Body of pancreas (tissue), 4 donors: ENCODE measurements at places on chromosomes 7 and 10.

- no peak overlapping the region for H3K4me3 ChIP-seq
- no peaks in the 10 kb centered on the region for H3K27me3 ChIP-seq
- H3K36me3 ChIP-seq = no peaks in the 10 kb centered on the region
Observed at GRCh38 chr7:151684408-151685175, 164.9 kb upstream of the RHEB start.

- no peaks in the 10 kb centered on the region for H3K27me3 ChIP-seq
- no peak overlapping the region for H3K27ac ChIP-seq
- no peak for DNase-seq
- H3K4me1 ChIP-seq = no peaks in the 10 kb centered on the region
- H3K4me3 ChIP-seq = no peak overlapping the region
Observed at GRCh38 chr7:117859246-117859812, 13.9 kb downstream of the CTTNBP2 start.

DNA sequence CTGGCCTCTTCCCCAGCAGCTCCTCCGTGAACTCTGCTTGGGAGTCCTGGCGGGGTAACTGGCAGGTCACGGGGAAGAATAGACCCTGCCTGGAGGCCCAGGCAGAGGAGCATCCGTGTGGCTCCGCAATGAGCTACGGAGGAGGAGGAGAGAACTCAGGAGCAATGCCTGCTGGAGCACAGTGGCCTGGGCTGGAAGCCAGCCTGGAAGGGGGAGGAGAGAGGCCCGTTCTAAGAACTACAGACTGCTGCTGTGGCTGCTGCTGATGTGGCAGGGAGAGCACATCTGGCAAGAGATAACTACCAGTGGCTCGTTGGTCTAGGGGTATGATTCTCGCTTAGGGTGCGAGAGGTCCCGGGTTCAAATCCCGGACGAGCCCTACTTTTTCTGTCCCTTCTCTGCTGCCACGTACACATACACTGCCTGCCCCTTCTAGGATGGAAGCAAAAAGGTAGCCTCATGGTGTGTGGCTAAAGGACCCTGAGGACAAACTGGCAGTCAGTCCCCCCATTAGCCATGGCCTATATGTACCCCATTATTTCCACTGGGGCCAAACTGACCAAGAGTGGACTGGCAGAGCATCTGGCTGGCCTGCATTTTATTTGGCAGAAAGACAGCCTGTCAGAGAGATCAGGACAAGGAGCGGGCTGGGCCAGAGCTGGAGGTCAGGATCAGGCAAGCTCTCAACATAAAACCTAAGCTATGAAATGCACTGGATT, 7.7 kb upstream of the OPN1SW start:
- H3K27me3 ChIP-seq = no peaks in the 10 kb centered on the region
- no peaks in the 10 kb centered on the region for H3K36me3 ChIP-seq
- no peaks in the 10 kb centered on the region for H3K4me1 ChIP-seq
- peak; percentile 41 for DNase-seq
- H3K27ac ChIP-seq = no peak overlapping the region
- H3K4me3 ChIP-seq = no peak overlapping the region

GRCh38 chr10:116960066-116960776, 44.8 kb downstream of the SHTN1 start:
- H3K36me3 ChIP-seq = no peaks in the 10 kb centered on the region
- DNase-seq = no peak
- no peak overlapping the region for H3K4me3 ChIP-seq
